ENCODE measurements at places on chromosomes 13 and 19. TPM values are rescaled to one million over a fixed set of nuclear protein-coding genes. Genes with fewer than 3 reads are reported as not detected.

GRCh38 chr13:112857914-112858490, 111.0 kb upstream of the MCF2L start:
- H3K27ac ChIP-seq: no peak overlapping the region
- H3K4me1 ChIP-seq: no peaks in the 10 kb centered on the region
- no peak overlapping the region for H3K4me3 ChIP-seq
- H3K36me3 ChIP-seq: no peaks in the 10 kb centered on the region
- no peaks in the 10 kb centered on the region for H3K27me3 ChIP-seq
- no peak for DNase-seq

GRCh38 chr19:38952395-38953165, 21.8 kb downstream of the MRPS12 start:
- peaks cover 4% of the 10 kb centered on the region for H3K4me1 ChIP-seq
- peaks cover 6% of the 10 kb centered on the region for H3K27me3 ChIP-seq
- DNase-seq: peak; percentile 26
- H3K36me3 ChIP-seq: no peaks in the 10 kb centered on the region
- H3K4me3 ChIP-seq: no peak overlapping the region

DNA sequence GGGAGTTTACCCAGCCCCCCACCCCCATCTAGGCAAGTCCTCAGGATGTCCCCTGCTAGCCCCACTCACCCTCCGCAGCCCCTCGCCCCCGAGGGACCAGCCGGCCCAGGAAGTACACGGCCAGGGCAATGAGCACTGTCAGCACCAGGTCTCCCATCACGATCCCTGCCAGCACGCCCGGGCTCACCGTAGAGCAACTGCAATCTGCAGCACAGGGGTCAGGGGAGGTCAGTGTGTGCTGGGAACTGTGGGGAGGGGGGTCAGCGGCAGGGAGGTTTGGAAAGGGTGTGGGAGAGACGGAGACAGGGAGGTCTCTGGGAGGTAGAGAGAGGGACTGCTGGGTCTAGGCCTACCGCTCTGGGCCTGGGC, 734 bp downstream of the TYROBP start:
- no peaks in the 10 kb centered on the region for H3K36me3 ChIP-seq
- no peak overlapping the region for H3K4me3 ChIP-seq
- peak overlapping the region; percentile 54 for H3K27ac ChIP-seq
- H3K4me1 ChIP-seq: peaks cover 17% of the 10 kb centered on the region
- no peaks in the 10 kb centered on the region for H3K27me3 ChIP-seq

- H3K4me3 ChIP-seq: no peak overlapping the region
- no peaks in the 10 kb centered on the region for H3K4me1 ChIP-seq
- H3K36me3 ChIP-seq: no peaks in the 10 kb centered on the region
- no peak for DNase-seq
Measured at GRCh38 chr13:97468331-97468730, 34.4 kb downstream of the RAP2A start.

DNA sequence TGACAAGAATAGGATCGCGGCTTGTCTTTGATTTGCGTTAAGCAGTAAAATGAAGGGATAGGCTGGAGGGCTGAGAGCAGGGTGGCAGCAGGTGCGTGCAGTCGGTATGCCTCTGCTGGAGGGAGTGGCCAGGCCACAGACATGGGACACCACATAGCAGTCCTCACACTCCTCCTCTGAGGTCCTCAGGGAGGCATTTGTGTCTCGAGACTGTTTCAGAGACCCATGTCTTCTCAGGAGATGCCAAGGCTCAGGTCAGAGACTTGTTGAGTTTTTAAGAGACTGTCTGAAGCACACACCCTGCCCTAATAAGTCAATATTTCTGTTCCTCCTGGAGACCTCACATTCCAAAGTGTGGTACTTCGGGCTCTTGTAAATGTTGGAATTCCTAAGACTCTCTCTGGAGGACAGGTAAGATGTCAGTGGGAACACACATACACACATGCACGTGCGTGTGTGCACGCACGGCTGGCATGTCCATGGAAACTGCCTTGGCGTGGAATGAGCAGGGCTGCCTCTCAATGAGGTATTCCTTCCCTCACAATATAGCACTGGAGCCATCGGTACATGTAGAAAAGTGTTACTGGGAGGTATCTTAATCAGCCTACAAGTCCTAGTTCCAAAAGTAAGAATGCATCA, 46.4 kb downstream of the COL4A2 start:
- no peak overlapping the region for H3K4me3 ChIP-seq
- H3K36me3 ChIP-seq: no peaks in the 10 kb centered on the region
- H3K27me3 ChIP-seq: no peaks in the 10 kb centered on the region
- peak; percentile 39 for DNase-seq

GRCh38 chr13:96768524-96768923, 225.8 kb downstream of the OXGR1 start:
- no peak overlapping the region for H3K4me3 ChIP-seq
- no peak overlapping the region for H3K27ac ChIP-seq
- H3K27me3 ChIP-seq: no peaks in the 10 kb centered on the region
- no peak for DNase-seq
- H3K36me3 ChIP-seq: no peaks in the 10 kb centered on the region
- H3K4me1 ChIP-seq: no peaks in the 10 kb centered on the region

RFX1 gene
- total RNA-seq: 3.7 TPM

PSG6 gene
- total RNA-seq: not detected

STARD13 gene
- total RNA-seq: 35.9 TPM

HRC gene
- total RNA-seq: 0.16 TPM
